CD4-positive, alpha-beta T cell treated with Interleukin-4 for 1 hour (primary cell): ENCODE measurements at places on chromosomes 1 and 21.
A peak's percentile ranks its signal among the peaks of the same experiment; 100 is the strongest.

DNA sequence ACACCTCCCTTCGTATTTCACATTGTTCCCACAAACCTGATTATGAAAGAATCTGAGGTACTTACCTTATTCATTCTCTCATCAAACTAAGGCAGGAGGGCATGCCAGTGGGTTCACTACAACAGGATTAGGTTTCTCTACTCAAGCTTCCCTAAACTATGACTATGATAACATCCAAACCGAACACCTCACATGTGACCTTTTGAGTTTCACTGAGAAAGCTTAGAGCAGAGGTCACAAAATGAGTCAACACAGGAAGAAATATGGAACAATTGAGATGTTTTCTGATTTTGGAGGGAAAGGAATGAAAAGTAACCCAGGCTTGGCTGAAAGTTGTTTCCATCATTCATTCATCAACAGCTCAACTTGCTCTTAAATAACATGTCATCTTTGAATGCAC, 24.1 kb downstream of the UBR4 start:
- no peak for DNase-seq

GRCh38 chr1:156497743-156498431, 2.7 kb downstream of the MEF2D start:
- DNase-seq = no peak

GRCh38 chr1:31799196-31799894, 16.5 kb downstream of the SPOCD1 start:
- DNase-seq = no peak

GRCh38 chr1:36406440-36406839, 8.7 kb upstream of the LSM10 start:
- no peak for DNase-seq

DNA sequence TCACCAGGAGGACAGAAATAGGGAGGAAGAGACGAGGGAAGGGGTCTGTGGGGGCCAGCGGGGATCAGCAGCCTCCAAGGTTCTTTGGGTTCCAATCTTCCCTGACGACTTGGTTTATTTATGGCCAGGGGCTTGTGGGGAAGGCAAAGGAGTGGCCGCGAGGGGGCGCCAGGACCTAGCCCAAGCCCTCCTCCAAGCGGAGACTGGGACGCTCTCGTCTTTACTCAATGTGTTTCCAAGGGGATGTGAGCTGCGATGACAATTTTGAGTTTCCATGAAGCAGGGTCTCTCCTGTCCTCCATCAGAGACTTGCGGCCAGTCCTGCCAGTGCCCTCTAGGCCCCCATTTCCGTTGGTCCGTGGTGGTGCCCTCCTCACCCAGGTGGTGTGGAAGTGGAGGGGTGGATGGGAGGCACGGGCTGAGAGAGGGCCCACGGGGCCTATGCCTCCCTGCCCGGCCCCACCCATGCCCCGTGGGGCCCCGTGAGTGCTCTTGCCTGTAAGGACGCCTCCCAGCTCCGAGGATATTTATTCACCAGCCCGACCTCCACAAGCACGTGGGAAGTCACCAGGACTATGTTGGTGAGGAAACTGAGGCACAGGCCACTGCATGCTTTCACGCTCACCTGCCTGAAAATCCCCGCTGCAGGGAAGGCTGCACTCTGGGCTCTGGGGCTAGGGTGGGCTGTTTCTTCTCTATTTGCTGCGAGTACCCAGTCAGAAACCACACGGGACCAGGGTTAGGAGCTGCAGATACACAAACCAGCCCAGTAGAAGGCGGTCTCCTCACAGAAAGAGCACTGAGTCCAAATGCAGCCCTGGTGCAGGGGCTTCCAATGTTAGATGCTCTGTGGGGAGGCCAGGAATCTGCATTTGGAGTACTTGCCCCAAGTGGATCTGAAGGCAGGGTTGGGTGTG, 26.5 kb downstream of the DMRTB1 start:
- DNase-seq = peak; percentile 41

DNA sequence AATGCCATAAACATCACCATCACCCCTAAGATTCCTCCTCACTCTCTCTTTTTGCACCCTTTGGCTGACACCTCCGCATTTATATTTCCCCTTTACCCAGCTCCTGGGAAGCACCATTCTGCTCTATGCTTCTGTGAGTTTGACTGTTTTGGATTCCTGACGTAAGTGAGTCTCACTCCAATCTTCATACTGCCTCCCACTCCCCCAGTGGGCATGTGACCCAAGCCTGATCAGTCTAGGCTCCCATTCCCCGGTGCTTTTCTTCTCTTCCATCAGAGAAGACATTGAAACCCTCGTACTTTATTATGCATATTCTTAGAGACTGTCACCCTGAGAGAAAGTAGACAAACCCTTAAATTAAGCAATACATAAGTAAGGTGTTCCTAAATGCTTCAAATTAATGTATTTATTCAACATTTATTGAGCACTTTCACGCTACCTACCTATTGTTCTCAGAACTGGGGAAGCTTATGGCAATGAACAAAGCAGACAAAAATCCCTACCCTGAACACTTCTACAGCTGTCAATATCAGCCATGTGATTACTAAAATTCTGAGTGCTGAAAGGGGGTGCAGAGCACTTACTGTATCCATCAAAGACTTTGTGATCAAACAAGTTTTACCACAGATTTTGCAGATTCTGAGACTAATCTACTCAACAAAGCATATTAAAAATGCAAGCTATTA, 43.4 kb upstream of the DIPK1A start:
- no peak for DNase-seq

DNA sequence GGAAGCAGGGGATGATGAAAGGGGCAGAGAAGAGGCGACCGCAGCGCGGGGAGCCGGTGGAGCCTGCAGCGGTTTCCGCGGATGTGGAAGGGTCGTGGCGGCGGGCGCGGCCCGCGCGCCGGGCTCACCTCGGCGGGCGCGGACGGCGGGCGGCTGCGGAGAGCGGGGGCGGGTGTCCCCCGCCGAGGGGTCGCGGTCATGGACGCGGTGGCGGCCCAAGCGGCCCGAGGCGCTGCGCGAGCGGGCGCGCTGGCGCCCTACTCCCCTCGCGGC, 572 bp downstream of the LPGAT1 start:
- no peak for DNase-seq
